NCI-H2107 (cell line): ENCODE measurements at places on chromosomes 6 and 20.
A peak's percentile ranks its signal among the peaks of the same experiment; 100 is the strongest.

GRCh38 chr20:23125625-23126191, 39.6 kb upstream of the CD93 start:
- DNase-seq: no peak

DNA sequence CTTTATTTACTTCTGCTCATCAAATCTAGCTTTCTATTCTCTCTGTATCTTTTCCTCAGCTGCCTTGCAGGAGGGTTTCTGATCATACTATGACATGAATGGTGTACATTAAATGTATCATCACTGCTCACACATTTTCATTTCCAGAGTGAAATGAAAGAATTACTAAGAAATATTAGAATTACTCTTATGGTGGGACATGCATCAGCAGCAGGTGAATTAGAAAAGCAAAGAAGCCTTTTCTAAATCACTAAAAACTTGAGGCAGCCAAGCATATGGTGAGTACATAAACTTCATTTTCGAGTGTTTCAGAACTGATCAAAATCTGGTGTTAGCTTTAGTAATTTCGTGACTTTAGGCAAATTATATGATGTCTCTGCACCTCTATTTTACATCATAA, 23.6 kb downstream of the IL17A start:
- DNase-seq: no peak

DNA sequence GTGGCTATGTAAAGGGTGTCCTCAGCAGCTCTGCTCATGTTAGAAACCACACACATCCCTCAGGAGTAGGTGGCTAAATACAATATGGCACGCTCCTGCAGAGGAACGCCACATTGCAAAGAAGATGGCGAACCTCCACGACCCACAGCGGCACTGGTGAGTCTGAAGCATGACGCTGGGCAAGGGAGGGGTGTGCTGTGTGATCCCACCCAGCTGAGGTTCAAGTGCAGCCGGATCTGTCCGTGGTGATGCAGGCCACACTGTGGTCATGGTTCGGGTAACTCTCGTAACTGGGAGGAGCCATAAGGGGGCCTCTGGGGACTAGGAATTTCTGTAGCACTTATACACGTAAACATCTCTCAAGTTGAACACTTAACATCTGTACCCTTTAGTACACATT, 23.4 kb upstream of the APMAP start:
- DNase-seq: no peak

GRCh38 chr6:69758214-69758613, 38.6 kb downstream of the LMBRD1 start:
- DNase-seq: no peak

GRCh38 chr20:62822788-62823651, 6.2 kb downstream of the COL9A3 start:
- peak; percentile 74 for DNase-seq

- no peak for DNase-seq
These were observed 53.9 kb downstream of the OSTM1 start for GRCh38 chr6:108020472-108021116.

- no peak for DNase-seq
These were observed 19.3 kb upstream of the APMAP start for GRCh38 chr20:25011831-25012241.

- DNase-seq: no peak
These were observed 51.9 kb downstream of the IL22RA2 start for GRCh38 chr6:137121401-137121997.

GRCh38 chr6:64081453-64081852, 445.9 kb downstream of the PHF3 start:
- no peak for DNase-seq

GRCh38 chr6:30234356-30234755, 21.1 kb upstream of the TRIM26 start:
- no peak for DNase-seq

DNA sequence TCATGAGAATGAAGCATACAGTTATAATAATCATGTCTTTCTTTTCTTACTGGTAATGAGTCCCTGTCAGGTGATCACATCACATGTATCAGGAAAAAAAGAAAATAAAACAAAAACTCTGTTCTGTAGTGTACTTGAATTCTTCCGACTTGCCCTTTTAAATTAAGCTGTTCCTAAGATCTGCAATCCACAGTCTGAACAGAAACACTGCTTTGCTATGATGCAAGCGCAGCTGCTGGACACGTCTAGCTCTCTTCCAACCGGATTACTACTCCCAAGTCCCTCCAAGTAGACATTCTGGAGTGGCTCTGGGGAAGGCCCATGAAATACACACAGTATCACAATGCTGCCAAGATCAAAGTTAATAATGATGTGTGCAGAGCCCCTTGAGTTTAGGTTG, 83.7 kb downstream of the FYN start:
- no peak for DNase-seq

DNA sequence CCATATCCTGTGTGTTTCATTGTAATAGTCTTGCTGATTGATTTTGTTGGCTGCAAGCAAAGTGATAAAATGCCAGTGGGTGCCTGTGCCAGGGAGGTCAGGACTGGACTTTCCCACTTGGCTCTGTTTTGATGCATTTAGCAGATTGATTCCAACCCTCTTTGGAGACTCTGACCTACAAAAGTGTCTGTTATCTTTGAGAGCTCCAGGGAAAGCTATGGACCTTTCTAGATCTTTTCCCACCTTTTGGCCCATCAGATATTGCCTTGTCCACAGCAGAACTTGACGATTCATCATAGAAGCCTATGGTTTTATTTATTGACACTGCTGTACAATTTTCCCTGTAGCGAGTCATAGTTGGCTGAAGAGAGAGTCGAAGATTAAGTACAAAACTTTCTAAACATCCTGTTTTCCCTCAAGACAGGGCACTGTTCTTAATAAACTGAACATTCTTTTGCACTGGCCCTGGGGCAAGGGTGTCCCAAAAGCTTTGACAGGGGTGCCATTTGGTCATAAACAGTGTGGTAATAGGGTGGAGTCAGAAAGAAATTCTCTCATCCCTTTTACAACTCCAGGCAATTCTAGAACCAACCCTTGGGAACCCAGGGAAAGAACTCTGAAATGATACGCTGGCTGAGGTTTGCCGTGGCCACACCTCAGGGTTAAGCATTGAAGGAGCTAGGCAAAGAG, 53.7 kb downstream of the E2F3 start:
- DNase-seq: no peak

DNA sequence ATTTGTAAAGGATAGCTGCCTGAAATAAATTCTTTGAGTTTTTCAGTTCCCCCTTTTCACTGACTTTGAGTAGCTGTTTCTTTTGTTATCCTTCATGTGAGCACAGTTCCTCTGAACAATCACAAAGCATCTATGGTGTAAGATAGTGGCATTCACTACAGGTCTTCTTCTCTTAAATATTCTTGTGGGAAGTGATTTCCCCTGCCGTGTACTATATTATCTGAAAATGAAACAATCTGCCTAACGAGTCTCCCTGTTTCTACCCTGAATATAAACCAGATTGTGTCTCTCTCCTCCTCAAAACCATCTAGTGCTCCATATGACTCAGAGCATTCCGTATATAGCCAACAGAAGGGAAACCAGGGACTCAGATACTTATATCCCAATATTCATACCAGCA, 380.1 kb upstream of the SOX4 start:
- no peak for DNase-seq

DNA sequence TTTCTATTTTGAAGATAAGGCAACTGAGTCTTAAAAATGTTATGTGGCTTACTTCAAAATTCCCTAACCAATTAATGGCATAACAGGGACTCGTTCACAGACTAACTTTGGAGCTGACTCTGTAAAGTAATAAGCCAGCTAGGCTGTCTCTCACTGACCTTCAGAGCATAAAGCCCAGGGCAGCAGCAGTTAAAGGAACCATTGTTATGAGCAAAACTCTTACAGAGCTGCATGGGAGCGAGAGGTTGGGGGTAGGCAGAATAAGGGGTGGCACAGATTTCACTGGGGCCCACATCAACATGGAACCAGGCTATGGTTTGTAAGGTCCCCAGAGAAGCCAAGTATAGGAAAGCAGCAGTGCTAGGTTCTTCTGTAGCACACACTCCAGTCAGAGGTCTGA, 637.8 kb downstream of the RFPL4B start:
- DNase-seq: no peak

DNA sequence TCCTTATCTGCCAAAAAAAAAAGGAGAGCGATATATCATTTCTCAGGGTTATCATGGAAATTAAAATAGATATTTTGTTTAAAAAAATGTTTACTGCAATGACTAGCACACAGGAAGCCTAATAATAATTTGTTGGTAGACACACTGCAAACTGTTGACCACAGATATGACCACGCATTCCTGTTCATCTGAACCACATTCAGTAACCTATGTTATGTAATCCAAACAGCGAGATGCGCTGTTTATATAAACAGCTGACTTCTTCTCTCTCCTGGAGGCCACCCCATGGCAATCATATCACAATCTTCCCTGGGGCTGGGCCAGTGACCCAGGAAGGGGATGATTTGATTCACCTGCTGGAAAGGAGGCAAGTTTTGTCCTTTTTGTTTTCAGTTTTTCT, 129.3 kb upstream of the UST start:
- DNase-seq: no peak

- no peak for DNase-seq
These were observed 151.3 kb downstream of the LCA5 start for GRCh38 chr6:79385893-79386292.

GRCh38 chr6:158910484-158911440, 89.2 kb downstream of the RSPH3 start:
- DNase-seq: no peak

DNA sequence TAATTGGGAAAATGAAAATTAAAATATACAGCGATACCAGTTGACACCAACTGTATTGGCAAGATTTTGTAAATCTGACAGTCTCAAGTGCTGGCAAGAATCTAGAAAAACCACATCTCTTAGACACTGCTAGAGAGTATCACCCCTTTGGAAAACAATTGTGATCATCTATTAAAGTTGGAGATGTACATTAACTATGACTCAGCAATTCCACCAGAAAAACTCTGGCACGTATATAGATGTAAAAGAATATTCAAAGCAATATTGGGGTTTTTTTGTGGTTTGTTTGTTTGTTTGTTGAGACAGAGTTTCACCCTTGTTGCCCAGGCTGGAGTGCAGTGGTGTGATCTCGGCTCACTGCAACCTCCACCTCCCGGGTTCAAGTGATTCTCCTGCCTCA, 142.9 kb downstream of the HACE1 start:
- no peak for DNase-seq

DNA sequence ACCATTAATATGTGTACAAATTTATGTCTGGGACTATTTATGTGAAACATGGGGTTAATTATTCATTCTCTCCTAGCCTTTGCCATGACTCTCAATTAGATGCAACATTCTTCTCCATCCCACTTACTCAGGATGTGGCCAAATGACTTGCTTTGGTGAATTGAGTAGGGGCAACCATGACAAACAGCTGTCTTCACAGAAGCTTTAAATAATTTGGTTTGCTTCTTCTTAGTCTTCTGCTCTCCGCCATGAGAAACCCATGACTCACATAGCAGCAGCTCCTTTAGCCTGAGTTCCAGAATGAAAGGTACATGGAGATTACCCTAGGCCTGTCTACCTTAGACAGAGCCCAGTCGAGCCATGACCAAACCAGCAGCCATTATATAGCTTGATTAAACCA, 74.7 kb downstream of the FRK start:
- DNase-seq: no peak

GRCh38 chr6:123648723-123649122, 12.0 kb upstream of the TRDN start:
- no peak for DNase-seq

DNA sequence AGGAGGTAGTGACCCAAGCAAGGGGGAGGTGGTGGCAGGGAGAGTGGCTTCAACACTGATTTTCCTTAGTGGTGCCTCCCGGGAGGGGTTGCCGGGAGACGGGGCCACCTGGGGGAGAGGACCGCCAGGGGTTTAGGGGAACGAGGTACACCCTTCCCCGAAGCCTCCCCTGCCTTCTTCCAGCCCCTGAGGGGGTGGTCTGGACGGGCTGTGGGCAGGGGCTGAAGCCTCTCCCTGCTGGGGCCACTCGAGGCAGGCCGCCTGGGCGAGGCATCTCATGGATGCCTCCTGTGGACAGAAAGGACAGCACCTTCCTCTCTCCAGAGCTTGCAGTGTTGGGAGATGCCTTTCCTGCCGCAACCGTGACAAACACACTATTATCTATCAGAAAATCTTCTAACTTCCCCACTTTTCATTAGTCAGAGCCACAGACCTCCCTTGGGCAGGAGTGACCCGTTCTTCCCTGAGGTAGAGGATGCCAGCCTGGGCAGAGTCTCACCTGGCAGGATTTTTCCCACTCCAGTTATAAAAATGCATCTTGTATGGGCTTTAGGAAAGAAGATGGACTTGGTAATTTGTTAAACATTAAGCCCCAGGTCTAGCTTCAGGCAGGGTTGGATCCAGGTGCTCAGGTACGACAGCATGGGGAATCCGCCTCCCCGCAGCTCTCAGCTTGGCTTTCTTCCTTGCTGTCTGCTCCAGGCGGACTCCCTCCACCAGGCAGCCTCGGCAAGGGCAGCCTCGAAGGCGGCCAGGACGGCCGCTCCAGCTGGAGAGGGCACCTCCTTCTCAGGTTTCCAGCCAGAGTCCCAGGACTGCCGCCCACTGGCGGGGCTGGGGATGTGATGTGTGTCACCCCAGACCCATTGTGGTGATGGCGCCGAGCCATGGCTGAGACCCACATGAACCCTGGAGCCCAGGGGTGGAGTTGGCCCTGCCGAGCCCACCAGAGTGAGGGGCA, 11.0 kb downstream of the HRH3 start:
- DNase-seq: no peak

DNA sequence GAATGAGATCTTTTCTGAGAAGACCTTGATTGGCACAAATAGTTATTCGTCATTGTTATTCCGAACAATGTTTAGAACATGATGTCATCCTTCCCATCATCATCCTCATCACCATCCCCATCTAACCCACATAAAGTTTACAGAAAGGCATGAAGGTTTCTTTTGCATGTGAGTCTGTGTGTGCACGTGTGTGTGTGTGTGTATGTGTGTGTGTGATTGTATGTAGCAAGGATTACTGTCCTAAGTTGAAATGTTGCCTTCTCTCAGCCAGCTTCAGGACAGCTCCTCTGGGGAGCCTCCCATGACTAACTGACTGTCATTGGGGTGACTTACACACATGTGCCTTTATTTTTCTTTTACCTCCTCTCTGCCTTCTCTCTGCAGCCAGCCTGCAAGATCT, 113.5 kb downstream of the SLC22A3 start:
- DNase-seq: no peak

- no peak for DNase-seq
These were observed 537.9 kb upstream of the GJE1 start for GRCh38 chr6:141594874-141595273.
